ENCODE measurements at places on chromosomes 4 and X. TPM values are rescaled to one million over a fixed set of nuclear protein-coding genes. Genes with fewer than 3 reads are reported as not detected.

The PITX2 gene
- polyA plus RNA-seq = not detected

The KLHL34 gene
- not detected for polyA plus RNA-seq

The GAK gene
- polyA plus RNA-seq = 66.0 TPM

The CTAG1B gene
- not detected for polyA plus RNA-seq

The DMP1 gene
- polyA plus RNA-seq = 0.48 TPM

The TIGD4 gene
- 3.3 TPM for polyA plus RNA-seq

The GPRIN3 gene
- polyA plus RNA-seq = 7.0 TPM

The STS gene
- 1.7 TPM for polyA plus RNA-seq

The PLXNB3 gene
- polyA plus RNA-seq = 0.76 TPM

The AFF1 gene
- 0.94 TPM for polyA plus RNA-seq

The ARMCX4 gene
- 32.2 TPM for polyA plus RNA-seq

The RTL9 gene
- polyA plus RNA-seq = 0.58 TPM

The SFRP2 gene
- 0.40 TPM for polyA plus RNA-seq

The FAM199X gene
- 38.2 TPM for polyA plus RNA-seq

The ARHGAP4 gene
- polyA plus RNA-seq = 11.2 TPM
